ENCODE measurements at places on chromosomes 3 and 15.

- peak; percentile 99 for DNase-seq
Observed at GRCh38 chr3:52670621-52671521, 14.8 kb downstream of the PBRM1 start.

GRCh38 chr3:188876370-188876769 lies 295.4 kb upstream of the TPRG1 start:
- no peak for DNase-seq

DNA sequence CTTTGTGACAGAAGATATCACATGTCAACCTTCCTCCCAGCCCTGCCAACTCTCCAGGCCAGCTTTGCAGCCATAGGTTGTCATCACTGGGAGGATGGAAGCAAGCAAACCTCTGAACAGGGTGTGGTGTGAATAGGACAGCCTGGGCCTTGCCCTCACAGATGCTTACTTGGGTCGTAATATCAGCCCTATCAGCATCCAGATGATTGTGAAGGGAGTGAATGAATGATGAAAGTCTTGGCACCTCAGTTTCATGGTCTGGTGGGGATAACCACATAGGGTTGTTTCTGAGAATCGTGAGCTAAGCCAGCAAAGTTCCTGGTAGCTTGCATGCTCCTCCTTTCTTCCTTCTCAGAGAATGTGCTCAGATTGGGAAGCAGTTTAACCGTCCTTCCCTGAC lies 55.1 kb upstream of the POLR2M start:
- no peak for DNase-seq

- no peak for DNase-seq
Observed at GRCh38 chr3:59306436-59306835, 256.6 kb upstream of the CFAP20DC start.

GRCh38 chr3:14467814-14468620 lies 65.6 kb downstream of the SLC6A6 start:
- DNase-seq: peak; percentile 47

DNA sequence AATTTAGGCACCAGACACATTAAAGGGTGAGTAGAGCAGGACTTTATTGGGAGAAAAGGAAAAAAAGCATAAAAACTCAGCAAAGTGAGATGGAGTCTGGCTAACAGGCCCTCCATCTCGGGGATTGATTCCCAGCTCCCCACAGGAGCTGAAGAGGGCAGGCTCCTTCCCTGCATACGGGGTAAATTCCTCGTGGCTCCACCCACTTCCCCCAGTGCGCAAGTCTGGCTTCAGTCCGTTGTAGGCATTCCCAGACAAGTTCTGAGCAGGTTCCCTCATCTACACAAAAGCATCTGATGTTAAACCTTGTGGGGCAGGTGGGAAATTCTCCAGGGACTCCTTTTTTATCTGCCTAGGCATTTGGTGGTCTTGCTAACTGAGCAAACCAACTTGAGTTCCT lies 722.6 kb downstream of the ZNF385D start:
- DNase-seq: no peak

GRCh38 chr15:31472636-31473384 lies 146.2 kb downstream of the KLF13 start:
- peak; percentile 19 for DNase-seq

GRCh38 chr3:147389717-147390116 lies 16.6 kb downstream of the ZIC4 start:
- no peak for DNase-seq

GRCh38 chr3:16400106-16400931 lies 113.2 kb downstream of the RFTN1 start:
- no peak for DNase-seq

GRCh38 chr3:31465999-31466398 lies 66.7 kb upstream of the STT3B start:
- peak; percentile 8 for DNase-seq

DNA sequence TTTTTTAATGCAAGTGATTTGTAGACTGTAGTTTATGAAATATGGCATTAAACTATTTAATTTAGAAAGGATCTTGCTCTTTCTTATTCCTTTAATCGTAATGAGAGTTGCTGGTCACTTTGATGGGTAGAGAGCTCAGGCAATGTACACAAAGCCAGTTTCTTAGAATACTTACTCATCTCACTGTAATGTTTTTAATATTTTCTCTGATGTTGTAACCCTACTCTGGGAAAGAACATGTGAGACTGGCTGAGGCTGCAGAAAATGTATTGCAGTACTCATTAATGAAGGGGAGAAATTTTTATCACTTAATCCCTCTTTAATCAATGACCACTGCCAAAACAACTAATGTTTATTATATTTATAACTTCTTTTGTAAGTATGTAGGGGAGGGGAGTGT lies 479.4 kb upstream of the KCNMB2 start:
- no peak for DNase-seq

GRCh38 chr3:179898024-179898423 lies 138.7 kb downstream of the PEX5L start:
- DNase-seq: peak; percentile 82

DNA sequence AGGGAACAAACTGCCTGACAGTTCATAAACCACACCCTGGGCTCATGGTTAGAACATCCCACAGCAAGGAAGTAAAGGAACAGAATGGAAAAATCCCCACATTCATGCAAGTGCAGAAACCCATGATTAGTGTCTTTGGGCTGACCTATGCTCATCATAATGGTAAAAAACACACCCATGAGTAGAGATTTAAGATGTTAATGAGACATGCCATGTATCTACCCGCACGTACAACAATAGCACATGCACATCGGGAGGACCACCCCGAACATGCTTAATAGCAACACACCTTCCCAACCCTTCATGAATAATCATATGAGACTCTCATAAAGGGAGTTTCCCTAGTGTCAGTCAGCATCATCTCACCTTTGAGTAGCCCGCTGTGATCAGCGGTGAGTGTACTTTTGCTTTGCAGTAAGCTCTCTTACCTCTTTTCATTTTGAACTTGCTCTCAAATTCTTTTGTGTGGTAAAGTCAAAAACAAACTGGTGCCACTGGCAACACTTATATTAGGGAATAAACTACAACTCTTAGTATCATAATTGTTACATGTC lies 23.2 kb downstream of the ZBED2 start:
- DNase-seq: no peak

DNA sequence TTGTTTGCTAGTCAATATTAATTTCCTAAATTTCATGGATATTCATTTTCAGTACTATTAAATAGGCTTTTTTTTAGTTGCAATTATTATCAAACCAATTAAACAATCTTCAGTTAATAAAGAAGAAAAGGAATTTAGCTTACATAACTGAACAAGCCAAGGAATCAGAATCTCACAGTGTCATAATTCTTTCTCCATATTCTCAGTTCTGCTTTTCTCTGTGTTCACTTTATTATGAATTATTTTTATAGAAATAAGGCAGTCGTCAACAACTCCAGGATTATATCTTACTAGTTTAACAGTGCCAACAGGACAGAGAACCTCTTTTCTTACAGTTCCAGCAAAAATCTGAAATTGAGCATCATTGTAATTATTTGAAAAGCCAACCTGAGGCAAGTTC lies 221.7 kb downstream of the CGGBP1 start:
- DNase-seq: no peak

Measured in ELR (cell line).